Spleen (tissue), 13 donors: ENCODE measurements at places on chromosomes 11 and 22. TPM values are rescaled to one million over a fixed set of nuclear protein-coding genes. Genes with fewer than 3 reads are reported as not detected.

GRCh38 chr22:47000256-47000655 is 237.8 kb downstream of the TBC1D22A start:
- no peak for DNase-seq
- H3K4me3 ChIP-seq = no peak overlapping the region
- no peak overlapping the region for H3K27ac ChIP-seq
- H3K27me3 ChIP-seq = no peaks in the 10 kb centered on the region
- no peaks in the 10 kb centered on the region for H3K4me1 ChIP-seq
- peaks cover 21% of the 10 kb centered on the region for H3K36me3 ChIP-seq

GRCh38 chr11:71206186-71206585 is 46.2 kb downstream of the SHANK2 start:
- no peak overlapping the region for H3K4me3 ChIP-seq
- no peaks in the 10 kb centered on the region for H3K27me3 ChIP-seq
- no peaks in the 10 kb centered on the region for H3K36me3 ChIP-seq
- H3K4me1 ChIP-seq = no peaks in the 10 kb centered on the region
- H3K27ac ChIP-seq = no peak overlapping the region

- H3K27ac ChIP-seq = no peak overlapping the region
- no peaks in the 10 kb centered on the region for H3K4me1 ChIP-seq
- DNase-seq = no peak
- H3K36me3 ChIP-seq = no peaks in the 10 kb centered on the region
- no peak overlapping the region for H3K4me3 ChIP-seq
- H3K27me3 ChIP-seq = no peaks in the 10 kb centered on the region
Measured at GRCh38 chr11:79481795-79482194, 41.0 kb upstream of the TENM4 start.

The SAA4 gene
- not detected for total RNA-seq

GRCh38 chr22:37212174-37212906 is at the start of gene SSTR3:
TSS of gene SSTR3 (minus strand) at chr22:37212477. CDS start at chr22:37207803, 4,674 bp downstream.
- H3K27ac ChIP-seq = no peak within 1 kb of the TSS
- peak; percentile 61 for DNase-seq
- no peaks in the 10 kb centered on the region for H3K4me1 ChIP-seq
- no peak within 1 kb of the TSS for H3K4me3 ChIP-seq
- H3K27me3 ChIP-seq = no peaks in the 10 kb centered on the region

DNA sequence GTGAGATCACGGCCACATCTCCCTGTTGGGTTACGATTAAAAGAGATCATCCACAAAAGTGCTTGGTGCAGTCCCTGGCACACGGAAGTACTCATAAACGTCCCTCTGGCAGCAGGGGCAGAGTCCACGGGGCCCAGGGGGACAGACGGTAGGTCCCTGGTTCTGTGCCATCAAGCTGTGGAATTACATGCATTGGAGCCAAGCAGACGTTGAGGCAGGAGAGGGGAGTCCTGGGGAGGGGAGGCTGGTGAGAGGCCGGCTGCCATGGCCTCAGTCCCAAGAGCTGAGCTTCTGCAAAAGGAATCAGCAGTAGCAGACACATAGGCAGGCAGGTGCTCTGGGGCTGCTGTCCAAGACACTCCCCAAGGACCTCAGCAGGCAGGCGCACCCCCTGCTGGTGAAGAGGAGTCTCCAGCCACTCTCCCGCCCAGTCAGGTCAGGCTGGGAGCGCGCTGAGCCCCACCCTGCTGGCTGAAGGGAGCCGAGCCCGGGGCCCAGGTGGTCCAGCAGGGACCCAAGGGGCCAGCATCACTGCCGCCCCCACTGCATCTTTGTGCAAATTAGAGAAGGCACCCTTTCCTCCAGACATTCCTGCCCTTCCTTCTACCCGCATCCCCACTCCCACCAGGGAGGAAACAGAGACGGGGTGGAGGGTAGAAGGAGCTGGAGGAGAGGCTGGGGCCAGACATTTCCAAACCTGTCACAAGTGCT is 7.6 kb upstream of the KCTD17 start:
- no peak overlapping the region for H3K4me3 ChIP-seq
- H3K36me3 ChIP-seq = no peaks in the 10 kb centered on the region
- no peak overlapping the region for H3K27ac ChIP-seq
- peaks cover 6% of the 10 kb centered on the region for H3K4me1 ChIP-seq
- peaks cover 3% of the 10 kb centered on the region for H3K27me3 ChIP-seq

GRCh38 chr22:25407226-25407858 is 157.1 kb upstream of the GRK3 start:
- no peak for DNase-seq
- peaks cover 42% of the 10 kb centered on the region for H3K4me1 ChIP-seq
- no peak overlapping the region for H3K4me3 ChIP-seq
- H3K36me3 ChIP-seq = no peaks in the 10 kb centered on the region
- H3K27me3 ChIP-seq = no peaks in the 10 kb centered on the region

The CYB5R3 gene
- total RNA-seq = 134 TPM

- H3K27me3 ChIP-seq = no peaks in the 10 kb centered on the region
- no peaks in the 10 kb centered on the region for H3K4me1 ChIP-seq
- H3K36me3 ChIP-seq = no peaks in the 10 kb centered on the region
Measured at GRCh38 chr11:20097319-20098221, 62.7 kb downstream of the DBX1 start.

The MEN1 gene
- total RNA-seq = 26.5 TPM

DNA sequence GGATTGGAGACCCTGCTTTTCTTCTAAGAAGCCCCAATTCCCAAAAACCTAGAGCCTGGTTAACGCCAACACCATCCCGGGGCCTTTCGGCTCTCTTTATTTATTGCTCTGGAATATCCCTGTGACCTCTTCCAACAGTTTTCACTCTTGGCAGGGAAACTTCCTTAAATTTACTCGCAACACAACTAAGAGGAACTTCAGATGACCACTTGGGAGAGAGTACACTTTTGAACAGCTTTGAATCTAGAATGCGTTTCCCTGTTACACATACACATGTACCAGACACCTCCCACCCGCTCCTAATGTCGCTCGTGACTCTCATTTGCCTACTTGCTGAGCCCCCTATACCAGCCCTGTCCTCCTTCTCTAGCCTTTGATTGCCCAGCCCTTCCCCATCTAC is 19.4 kb downstream of the TUBA8 start:
- no peaks in the 10 kb centered on the region for H3K4me1 ChIP-seq
- no peak overlapping the region for H3K27ac ChIP-seq
- H3K36me3 ChIP-seq = peaks cover 46% of the 10 kb centered on the region
- no peak overlapping the region for H3K4me3 ChIP-seq

DNA sequence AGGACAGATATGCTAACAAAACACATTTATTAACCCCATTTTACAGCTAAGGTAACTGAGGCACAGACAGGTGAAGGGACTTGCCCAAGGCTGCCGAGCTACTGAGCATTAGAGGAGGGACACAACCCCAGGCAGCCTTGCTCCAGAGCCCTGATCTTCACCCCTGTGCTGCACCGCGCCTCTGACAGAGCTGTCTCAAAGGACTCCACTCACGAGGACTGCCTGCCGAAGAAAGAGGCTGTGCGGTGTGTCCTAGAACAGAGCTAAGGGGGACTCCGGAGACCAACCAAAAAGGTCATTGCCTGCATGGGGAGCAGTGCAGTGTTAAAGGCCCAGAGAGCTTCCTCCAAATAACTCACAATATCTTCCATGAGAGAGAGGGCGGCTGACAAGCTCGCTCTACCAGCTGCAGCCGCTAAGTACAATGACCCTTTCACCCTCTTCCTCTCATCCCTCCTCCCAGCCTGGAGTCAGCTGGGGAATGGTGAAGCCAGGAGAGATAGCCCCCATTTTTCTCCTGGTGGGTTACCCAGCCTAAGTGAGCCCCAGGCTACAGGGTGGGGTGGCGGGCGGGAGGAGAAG is 119.2 kb downstream of the DSCAML1 start:
- no peaks in the 10 kb centered on the region for H3K36me3 ChIP-seq
- no peak overlapping the region for H3K4me3 ChIP-seq
- H3K4me1 ChIP-seq = no peaks in the 10 kb centered on the region
- DNase-seq = no peak
- peaks cover 4% of the 10 kb centered on the region for H3K27me3 ChIP-seq

DNA sequence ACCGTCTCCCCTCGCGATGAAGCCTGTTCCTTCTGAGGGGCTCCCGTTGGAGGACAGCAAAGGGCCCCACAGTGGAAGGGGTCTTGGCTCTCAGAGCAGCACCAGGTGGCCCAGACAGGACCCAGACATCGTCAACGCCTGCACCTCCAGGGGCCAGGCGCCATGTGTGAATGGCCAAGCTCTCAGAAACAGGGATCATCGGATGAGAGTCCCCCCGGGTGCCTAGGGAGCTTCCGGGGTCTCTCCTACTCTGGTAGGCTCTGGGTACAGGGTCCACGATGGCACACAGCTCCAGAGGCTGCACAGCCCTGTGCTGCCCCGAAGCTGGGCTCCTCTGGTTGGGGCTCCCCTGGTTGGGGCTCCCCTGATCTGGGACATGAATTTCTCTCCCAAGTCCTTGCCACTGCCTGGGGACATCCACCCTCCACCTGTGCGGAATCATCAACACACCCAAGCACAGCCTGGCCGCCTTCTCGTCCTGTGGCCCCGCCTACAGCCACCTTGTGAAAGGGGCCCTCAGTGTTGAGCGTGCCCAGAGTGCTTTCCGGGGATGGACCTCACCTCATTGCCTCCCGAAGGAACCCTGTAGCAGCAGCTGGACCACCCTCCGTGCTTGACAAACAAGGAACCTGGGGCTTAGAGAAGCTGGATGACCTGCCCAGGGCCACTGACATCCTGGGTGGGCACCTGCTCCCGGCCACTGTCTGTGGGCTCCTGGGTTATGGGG is 929.0 kb downstream of the BRD1 start:
- H3K36me3 ChIP-seq = no peaks in the 10 kb centered on the region
- peak; percentile 39 for DNase-seq
- H3K4me1 ChIP-seq = no peaks in the 10 kb centered on the region
- no peak overlapping the region for H3K27ac ChIP-seq
- H3K4me3 ChIP-seq = no peak overlapping the region
- no peaks in the 10 kb centered on the region for H3K27me3 ChIP-seq

GRCh38 chr22:48004038-48004437 is 1241.6 kb downstream of the TBC1D22A start:
- no peak for DNase-seq
- no peaks in the 10 kb centered on the region for H3K27me3 ChIP-seq
- no peaks in the 10 kb centered on the region for H3K36me3 ChIP-seq
- no peaks in the 10 kb centered on the region for H3K4me1 ChIP-seq

The TMEM45B gene
- 2.9 TPM for total RNA-seq

- peaks cover 12% of the 10 kb centered on the region for H3K4me1 ChIP-seq
- H3K4me3 ChIP-seq = no peak overlapping the region
Measured at GRCh38 chr11:61802605-61803004, 9.9 kb downstream of the FEN1 start.

- H3K4me3 ChIP-seq = no peak overlapping the region
- DNase-seq = no peak
- peaks cover 4% of the 10 kb centered on the region for H3K36me3 ChIP-seq
Measured at GRCh38 chr11:12260731-12261521, 116.4 kb upstream of the PARVA start.

The HDHD5 gene
- 31.6 TPM for total RNA-seq
